ENCODE measurements at places on chromosomes 6 and 20.

DNA sequence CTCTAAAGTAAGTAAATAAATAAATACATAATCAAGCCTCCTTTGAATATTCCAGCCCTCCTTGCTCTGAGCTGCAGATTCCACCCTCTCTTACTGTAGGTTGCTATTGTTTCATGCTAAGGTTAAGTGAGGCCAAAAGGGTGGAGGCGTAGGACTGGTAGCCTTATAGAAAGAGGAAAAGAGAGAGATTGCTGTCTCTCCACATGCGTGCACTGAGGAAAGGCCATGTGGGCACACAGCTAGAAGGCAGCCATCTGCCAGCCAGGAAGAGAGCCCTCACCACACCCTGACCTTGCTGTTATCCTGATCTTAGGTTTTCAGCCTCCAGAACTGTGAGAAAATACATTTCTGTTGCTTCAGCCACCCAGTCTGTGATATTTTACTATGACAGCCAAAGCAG, 87.4 kb upstream of the SHLD1 start:
- DNase-seq = no peak

GRCh38 chr6:163786995-163787671, 372.6 kb downstream of the QKI start:
- DNase-seq = no peak

DNA sequence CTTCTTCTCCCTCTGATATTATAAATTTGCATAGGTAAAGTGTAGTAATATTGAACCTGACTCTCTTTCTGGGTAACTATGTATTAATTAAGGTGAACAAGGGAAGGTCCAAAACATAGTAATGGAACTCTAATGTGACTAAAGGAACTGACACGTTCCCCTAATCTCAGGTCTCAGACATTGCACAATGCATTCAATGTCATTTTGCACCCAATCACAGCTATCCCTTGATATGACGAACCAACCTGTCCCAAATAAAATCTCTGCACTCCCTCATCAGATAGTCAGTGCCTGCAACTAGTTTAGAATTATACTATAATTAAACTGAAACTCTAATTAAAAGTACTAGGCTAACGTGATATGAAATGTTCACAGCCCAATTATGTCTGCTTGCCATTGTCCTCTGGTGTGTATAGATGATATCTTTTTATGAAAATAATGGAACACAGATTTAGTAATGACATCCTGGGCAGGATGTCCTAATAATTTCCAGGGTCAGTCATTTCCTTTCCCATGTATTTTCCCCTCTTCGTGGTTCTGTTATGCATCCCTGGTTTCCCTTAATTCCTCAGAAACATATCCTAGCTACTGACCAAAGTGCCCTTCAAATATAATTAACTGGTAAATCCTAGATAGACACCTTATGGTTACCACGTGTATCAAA, 36.8 kb downstream of the PTPRK start:
- no peak for DNase-seq

DNA sequence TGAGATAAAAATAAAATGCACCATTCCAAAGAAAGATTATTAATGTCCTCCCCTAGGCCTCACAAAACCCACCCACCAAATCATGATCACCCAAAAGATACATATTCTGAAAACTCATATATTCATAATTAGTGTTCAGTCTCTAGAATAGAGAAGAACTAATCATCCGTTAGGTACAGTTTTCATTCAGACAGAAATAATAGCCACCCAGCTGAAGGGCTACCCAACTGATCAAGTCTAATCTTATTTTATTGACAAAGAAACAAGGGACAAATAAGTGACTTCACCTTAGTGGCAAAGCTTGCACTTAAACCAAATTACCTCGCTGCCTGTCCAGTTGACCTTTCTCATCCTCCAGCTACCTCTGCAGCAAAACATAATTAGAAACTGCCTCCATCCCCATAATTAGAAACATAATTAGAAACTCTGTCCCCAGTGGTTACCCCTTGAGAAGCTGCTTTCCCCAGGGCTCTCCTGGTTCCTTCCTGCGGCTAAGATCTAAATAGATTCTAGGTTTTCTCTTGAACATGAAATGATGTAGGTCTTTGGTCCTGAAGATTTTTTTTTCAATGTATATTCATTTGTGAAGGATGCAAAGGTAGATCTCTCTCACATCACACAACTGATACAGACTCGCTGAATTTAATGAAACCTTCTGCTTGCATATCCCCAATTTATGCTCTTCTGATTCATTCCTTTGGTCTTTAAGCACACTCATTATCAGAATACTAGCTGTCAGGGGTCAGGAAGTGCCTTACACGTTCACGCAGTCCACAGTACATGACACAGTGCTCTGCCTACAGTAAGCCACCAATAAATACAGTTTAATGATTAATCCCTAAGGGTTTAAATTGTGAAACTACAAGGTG, 46.3 kb downstream of the HBS1L start:
- no peak for DNase-seq

GRCh38 chr6:129314575-129314974, 395.4 kb downstream of the ARHGAP18 start:
- DNase-seq = no peak

DNA sequence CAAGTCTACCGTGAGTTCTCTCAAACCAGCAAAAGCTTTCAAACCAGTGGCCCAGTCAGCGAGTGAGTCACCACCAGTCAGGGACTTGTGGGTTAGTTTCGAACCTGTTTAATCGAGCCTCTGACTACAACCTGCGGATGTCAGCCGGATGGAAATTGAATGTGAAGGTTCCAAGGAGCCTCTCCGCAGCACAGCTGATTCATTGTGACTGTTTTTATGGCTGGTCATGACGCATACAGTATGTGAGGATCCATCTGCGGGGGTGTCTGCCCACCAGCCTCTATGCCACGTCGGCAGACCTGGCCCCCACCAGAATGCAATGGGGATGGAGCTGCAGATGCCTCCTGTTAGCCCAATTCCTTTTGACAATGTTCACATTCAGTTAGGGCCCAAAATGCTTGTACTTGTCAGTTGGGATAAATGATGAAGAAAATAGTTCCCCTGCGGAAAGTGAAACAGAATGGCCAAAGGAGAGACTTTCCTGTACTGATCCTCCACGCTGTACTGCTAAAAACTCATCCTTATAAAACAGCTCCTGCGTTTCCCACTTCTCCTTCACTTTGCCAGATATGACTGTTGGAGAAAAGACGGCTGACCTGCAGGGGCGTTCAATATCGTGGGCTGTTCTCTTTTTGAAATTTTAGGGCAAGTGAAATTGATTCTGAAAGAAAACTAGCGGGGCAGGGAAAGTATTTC, 206.6 kb downstream of the TFAP2B start:
- no peak for DNase-seq

GRCh38 chr20:45810191-45810970, 2.1 kb upstream of the UBE2C start:
- no peak for DNase-seq

- DNase-seq = no peak
Observed at GRCh38 chr6:88380083-88380482, 213.9 kb upstream of the CNR1 start.

GRCh38 chr6:143074101-143074500, 13.4 kb downstream of the AIG1 start:
- no peak for DNase-seq

- DNase-seq = no peak
Observed at GRCh38 chr20:46951405-46951804, 56.8 kb downstream of the EYA2 start.

DNA sequence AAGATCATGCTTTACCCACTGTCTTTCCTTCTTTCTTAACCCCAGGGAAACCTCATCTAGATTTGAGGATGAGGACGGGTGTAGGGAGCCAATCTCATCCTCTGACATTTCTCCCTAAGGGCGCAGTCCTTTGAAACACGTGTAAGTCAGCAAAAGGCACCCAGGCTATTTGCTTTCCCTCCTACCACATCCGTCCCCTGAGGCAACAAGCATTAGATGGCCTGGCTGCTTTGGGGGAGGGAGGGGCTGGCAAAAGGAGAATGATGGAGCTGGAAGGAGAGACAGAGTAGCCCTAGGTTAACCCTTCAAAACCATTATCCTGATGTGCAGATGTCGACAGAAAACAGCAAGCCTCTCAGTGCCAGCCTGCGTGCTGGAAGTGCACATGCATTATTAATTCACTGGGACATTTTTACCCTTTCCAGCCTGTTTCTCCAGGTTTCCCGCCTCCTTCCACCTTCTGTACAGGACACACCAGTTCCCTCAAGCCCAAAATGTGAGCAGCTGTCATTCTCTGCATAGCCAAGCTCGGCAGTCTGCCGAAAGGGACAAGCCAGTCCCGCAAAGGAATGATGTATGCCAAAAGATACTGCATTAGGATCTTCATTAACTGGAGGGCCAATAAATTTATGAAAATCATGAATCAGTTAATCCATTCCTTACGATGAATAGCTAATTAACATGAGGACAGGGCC, 547.2 kb downstream of the CD83 start:
- DNase-seq = no peak

DNA sequence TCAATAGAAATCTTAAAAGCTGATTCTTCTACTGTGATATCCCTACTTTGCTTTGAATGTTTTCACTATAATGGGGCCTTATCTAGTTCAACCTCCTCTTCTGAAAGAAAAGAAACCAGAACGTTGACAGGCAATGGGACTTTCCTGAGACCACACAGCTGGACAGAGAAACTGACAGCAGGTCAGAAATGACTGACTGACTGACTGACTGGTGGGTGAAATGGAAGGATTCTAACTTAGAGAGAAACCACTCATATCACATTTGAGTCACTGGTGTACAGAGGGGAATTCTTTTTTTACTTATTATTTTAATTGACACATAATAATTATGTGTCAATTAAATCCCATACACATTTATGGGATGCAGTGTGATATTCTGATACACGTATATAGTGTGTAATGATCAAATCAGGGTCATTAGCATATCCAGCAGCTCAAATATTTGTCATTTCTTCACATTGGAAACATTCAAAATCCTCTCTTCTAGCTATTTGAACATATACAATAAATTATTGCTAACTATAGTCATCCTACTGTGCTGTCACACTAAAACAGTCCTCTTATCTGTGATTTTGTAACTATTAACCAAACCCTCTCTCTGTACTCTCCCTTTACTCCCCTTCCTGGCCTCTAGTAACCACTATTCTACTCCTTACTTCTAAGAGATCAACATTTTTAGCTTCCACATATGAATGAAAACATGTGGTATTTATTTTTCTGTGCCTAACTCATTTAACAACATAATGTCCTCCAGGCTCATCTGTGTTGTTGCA, 64.8 kb upstream of the NRSN1 start:
- DNase-seq = no peak

GRCh38 chr20:17959257-17959627, 9.4 kb downstream of the SNX5 start:
- no peak for DNase-seq

GRCh38 chr20:2696646-2697045, 4.1 kb downstream of the EBF4 start:
- no peak for DNase-seq

DNA sequence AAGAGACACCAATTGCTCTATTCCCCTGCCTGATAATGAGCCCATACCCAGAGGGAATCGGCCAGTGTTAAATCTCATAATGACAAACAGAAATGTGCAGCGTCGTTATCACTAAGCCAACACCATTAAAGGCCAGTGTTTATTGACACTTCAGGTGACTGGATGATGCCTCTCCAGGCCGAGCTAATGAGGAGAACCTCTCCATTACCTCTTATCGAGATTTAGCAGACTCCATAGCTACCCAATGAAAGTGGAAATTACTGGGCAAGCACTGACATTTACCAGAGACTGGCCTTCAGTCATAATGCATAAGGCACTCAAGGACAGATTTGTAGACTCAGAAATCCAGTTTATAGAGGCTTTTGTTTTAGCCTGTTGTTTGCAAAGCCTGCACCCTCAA, 669.5 kb downstream of the MAFB start:
- no peak for DNase-seq

- no peak for DNase-seq
Observed at GRCh38 chr6:125020385-125020784, 58.1 kb downstream of the RNF217 start.

GRCh38 chr6:46411456-46412197, 79.6 kb downstream of the RCAN2 start:
- DNase-seq = no peak

DNA sequence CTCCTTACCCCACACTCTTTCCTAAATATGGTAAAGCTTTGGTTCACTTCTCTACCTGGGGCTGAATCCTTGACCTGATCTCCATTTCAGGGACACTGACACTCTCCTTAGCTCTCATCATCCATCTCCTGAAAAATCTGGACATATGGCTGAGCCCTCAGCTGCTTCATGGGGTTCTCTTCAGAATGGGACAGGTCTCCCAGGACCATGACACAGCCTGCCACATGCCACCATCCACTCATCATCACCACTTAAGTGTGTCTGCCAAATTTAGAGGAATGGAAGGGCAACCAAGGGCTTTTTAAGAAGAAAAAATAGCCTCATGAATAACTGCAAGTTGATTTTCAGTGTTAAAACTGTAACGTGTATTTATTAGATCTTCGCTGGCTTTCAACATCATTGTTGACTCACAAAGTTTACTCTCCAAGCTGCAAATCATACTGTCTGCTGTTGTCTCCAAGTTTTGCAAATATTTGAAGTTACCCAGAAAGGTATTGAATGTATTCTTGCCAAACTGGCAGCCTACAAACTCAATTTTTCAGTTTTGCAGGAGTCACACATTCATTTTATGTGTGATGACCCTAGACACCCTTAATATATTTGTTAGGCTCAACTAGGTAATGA, 41.1 kb downstream of the HS3ST5 start:
- DNase-seq = no peak

DNA sequence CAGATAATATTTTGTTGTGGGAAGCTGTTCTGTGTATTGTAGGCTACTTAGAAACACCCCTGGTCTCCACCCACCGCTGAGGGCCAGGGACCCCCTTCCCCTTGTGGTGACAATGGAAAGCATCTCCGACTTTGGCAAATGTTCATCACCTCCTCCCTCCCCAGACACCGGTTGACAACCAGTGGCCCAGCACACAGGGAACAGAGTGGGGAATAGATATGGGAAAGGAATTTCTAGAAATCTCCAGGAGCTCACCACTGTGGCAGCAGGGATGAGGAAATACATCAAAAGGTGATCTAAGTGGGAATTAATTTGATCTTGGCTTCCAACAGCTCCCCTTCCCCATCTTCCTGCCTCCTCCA, 257.3 kb upstream of the FOXQ1 start:
- DNase-seq = no peak

DNA sequence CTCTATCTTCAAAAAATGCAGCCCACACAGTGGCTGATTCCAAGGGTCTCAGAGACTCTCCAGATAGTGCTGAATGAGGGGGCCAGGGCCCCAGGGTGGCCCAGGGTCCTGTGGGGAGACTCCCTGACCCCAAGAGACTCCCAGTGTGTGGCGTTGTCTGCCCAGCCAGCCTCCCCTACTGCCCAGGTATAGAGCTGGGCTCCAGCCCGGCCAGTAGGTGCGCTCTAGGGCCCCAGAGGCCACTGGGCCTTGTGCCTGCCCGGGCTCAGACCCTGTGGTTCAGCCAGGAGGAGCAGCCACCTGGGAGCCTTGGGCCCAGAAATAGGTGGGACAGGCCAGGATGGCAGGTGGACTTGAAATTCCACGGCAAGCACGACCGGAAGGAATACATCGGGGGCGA, 30.3 kb upstream of the GATA5 start:
- no peak for DNase-seq

- DNase-seq = no peak
Observed at GRCh38 chr6:7726416-7727085, 652 bp downstream of the BMP6 start.
